ENCODE measurements at places on chromosomes 7 and 10.

- peak; percentile 31 for DNase-seq
Observed at GRCh38 chr10:86341361-86341811, 25.2 kb downstream of the GRID1 start.

DNA sequence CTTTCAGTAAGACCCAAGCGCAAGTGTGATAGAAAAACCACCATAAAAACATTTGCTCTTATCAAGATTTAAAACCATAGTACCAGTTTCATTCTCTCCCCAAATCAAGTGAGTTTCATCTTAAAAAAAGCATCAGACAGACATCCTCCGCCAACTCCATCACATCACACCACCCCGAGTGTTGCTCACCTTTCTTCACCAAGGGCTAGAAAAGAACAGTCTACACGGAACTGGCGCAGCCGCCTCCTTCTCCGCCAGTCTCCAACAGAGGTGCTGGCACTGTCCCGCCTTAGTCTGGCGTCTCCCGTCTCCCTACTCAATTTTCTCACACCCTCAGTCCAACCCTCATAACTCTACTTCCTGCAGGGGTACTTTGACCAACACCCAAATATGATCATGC lies 46.9 kb upstream of the WIPI2 start:
- no peak for DNase-seq

DNA sequence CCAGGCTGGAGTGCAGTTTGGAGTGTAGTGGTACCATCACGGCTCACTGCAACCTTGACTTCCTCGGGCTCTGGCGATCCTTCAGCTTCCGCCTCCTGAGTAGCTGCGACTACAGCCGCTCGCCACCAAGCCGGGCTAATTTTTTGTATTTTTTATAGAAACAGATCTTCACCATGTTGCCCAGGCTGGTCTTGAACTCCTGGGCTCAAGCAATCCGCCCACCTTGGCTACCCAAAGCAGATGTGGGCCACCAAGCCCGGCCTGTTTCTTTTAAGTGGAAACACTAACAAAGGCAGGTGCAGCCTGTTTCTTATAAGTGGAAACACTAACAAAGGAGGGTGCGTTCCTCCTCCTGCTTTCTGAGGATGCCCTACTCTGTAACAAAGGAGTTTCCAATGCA lies 18.2 kb downstream of the PRF1 start:
- DNase-seq: no peak

- no peak for DNase-seq
Observed at GRCh38 chr10:75229971-75230370, 5.8 kb downstream of the COMTD1 start.

GRCh38 chr7:2256306-2257045 lies 14.4 kb downstream of the NUDT1 start:
- no peak for DNase-seq

DNA sequence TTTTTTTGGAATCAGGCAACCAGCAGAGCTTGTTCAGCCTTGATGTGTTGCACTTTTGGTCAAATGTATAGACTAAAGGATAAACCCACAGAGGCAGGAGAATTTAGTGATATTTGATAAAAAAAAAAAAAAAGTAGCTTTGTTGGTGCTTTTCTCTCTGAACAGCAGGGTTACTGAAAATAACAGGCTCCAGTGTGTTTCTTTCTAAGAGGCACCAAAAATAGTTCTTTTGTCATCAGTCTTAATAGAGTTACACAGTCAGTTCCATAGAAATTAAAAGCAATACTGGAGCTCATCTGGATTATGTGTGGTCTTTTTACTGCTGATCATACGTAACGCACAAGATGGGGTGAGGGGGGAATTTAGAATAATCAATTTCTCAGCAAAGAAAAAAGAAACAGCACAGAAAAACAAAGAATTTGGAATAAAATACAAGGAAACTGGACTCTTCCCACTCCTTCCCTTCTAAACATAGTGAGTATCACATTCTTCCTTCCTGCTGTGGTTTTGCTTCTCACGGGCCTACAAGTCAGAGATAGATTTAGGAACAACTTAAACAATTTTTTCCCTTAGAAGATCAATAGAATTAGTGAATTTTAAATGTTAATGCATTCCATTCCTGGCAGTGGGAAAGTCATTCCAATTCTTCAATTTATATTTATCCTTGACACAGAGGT lies 178.8 kb upstream of the AKR1E2 start:
- DNase-seq: no peak

- no peak for DNase-seq
Observed at GRCh38 chr7:29454899-29455451, 108.7 kb upstream of the PRR15 start.

DNA sequence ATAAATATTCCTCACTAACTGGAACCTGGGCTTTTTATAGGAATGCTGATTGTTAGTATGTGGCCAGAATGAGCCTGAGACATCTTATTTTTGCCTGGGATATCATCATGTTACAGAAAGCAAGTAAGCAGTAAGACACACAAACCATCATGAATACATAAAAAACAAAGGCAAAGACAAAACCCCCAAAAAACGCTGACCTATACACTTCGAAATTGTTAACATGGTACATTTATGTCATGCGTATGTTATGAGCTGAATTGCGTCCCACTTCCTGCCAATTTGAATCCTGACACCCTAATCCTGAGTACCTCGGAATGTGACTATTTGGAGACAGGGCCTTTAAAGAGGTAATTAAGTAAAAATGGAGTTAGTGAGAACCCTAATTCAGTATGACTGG lies 12.3 kb upstream of the NRF1 start:
- no peak for DNase-seq

GRCh38 chr10:54081950-54082349 lies 719.1 kb downstream of the PCDH15 start:
- DNase-seq: no peak

DNA sequence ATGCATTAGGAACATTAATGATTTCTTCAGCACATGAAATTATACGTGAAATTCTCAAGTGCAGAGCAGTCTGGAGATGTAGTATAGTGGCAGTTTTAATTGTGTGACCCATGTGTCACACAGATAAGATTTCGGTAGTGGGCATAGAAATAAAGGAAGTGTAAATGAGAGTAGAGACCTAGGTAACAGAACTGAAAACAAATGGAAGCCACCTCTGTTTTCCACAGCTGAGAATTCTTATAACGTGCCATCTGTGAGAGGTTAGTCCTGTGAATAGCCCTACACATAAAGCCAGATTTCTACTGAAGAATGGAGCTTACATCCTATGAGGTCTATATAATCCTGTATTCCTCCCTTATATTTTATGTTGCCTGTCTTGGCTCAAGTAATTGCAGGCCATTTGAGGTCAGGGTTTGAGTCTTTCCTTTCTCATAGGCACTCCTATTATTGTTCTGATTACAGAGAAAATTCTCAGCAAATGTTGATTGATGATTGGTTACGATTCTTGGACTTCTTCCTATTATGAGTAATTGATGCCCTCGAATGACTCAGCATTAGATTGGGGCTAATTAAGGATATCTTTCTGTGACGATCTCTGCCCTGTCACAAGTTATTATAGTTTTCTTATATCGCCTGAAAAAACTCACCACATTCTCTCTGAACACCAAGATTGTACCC lies 258.2 kb downstream of the KIF20B start:
- DNase-seq: no peak

GRCh38 chr10:103854265-103854685 lies 1.1 kb downstream of the SH3PXD2A start:
- no peak for DNase-seq

DNA sequence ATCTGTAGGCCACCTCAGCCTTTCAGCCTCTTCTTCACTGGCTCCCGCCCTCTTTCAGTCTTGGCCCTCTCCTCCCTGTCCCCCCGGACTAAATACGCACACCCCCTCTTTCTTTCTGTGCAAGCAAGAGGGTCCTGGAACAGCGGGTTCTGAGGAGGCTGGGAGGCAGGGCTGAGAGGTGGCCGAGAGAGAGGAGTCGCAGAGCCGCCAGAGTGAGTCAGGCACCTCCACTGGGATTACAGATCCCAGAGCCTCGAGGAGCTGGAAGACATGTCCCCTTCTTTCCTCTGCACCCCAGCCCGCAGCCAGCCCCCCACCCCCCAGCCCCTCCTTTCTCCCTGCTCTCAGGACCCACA lies 182 bp downstream of the CCDC136 start:
- DNase-seq: no peak

GRCh38 chr10:11159543-11160215 lies 142.0 kb downstream of the CELF2 start:
- peak; percentile 37 for DNase-seq

- DNase-seq: no peak
Observed at GRCh38 chr7:18468795-18469194, 26.8 kb upstream of the HDAC9 start.

GRCh38 chr7:111076205-111076604 lies 14.7 kb upstream of the LRRN3 start:
- DNase-seq: no peak

DNA sequence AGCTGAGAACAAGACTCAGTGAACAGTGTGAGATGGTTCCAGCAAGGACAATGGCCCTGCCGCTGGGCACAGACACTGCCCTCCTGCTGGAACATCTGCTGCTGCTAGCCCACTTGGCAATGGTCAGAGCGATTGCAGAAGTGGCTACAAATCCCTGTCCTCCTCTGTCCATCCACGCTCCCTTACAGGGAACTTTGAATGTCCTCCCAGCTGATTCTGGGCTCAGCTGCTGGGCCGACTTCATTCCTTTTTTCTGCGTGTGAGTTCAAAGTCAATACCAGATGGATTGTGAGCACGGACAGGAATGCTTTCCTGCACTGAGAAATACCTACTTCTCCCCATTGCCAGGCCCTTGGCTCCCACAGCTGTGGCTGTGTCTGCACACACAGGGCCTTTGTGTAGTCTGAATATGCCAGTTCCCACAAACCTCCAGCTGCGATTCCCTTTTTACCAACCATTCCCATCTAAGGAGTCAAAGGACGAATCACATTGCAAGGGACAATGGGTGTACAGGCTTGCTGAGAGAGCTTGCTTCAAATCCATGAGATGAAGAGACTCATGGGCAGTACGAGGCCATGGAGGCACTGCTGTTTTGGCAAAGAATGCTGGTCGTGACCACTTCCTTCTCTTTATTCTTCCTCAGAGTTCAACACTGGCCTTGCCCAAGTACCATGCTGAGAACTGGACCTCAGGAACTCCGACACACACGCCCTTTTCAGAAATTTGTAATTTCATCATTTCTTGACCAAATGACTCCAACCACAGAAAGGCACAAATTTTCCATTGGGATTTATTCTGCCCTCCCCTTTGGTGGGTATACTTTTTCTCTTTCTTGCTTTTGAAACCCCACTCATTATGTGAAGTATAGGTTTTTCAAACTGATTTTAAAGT lies 44.2 kb downstream of the BPGM start:
- DNase-seq: no peak

DNA sequence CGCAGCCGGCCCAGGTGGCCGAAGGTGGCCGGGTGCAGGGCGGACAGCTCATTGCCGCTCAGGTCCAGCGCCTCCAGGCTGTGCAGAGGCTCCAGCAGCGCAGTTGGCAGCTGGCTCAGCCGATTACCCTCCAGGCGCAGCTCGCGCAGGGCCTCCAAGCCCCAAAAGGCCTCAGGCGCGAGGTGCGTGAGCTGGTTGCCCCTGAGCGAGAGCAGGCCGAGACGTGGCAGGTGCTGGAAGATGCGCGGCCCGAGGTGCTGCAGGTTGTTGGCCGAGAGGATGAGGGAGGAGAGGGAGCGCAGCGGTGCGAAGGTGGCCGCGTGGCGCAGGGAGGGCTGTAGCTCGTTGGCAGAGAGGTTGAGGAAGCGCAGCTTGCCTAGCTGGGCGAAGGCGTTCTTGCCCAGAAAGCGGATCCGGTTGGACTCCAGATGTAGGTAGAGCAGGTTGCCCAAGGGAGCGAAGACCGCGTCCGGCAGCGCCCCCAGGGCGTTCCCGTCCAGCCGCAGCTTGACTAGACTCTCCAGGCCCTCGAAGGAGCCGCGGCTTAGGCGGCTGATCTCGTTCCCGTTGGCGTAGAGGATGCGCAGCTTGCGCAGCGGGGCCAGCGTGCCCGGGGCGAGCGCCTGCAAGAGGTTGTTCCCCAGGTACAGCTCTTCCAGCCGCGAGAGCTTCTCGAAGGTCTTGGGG lies 923 bp downstream of the TRIL start:
- DNase-seq: peak; percentile 73

DNA sequence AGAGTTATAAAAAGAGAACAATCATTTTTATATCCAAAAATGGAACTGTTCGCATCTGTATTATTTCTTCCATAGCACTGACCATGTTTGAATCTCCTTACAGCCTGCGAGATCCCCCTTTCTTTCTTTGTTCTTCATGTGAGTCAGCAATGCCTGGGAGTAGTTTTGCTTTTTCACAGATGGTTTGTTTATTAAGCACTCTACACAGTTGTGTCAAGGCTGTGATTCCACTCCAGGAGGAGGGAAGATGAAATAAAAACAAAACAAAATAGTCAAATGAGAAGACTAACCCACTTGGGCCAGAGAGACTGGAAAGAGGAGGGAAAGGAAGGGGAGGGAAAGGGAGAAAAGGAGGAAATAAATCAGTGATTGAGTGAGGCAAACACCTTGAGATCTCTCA lies 7.8 kb downstream of the LIPF start:
- DNase-seq: no peak

DNA sequence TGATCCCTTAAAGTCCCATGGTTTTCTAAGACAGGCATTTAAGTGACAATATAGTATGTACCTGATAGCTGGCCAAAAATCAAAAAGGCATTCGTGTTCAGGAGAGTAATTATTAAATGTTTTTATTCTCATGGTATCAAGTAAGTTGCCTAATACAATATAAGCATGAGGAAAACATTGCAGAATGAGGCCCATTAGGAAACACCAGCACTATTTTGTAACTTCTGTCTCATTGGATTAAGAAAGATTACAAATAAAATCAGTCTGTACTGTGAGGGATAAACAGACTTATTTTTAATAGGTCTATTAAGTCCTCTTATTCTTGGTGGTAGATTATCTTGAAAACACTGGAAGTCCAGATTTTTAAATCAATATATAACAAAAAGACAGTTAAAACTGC lies 110.1 kb downstream of the SNX13 start:
- DNase-seq: no peak

DNA sequence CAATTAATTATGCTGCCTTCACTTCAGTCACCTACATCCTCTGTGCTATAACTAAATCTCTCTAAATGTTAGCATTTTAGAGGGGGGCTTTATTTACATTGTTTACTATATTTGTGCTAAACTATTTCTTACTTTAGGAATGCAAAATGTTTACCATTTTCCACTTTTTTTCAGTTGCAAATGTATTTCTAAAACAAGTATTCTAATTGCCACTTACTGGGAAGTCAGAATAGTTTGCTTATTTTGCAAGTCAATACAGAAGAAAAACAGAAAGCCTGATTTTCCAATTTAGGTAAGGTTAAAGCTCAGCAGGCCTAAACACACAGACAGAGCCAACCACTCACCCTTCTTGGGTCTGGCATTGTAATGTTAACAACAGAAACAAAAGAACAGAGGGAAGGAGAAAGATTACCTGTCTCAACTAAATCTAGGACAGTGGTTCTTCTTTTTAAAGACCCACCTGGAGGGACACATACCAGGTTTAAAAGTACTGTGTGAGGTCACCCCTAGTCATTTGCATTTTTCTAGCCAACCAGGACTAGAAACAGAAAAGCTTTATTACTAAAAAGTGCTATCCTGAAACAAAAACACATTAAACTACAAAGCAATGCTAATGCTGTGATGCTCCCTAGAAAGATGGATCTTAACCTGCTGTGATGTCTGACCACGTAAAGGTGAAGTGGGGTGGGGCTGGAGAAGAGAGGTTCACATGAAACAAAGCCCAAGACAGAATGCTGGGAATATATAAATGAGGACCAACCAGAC lies 178.2 kb downstream of the SLC25A13 start:
- no peak for DNase-seq
